Suppressor macrophage treated with lipopolysaccharide for 1 hour (primary cell): ENCODE measurements at places on chromosomes 11 and 22.

DNA sequence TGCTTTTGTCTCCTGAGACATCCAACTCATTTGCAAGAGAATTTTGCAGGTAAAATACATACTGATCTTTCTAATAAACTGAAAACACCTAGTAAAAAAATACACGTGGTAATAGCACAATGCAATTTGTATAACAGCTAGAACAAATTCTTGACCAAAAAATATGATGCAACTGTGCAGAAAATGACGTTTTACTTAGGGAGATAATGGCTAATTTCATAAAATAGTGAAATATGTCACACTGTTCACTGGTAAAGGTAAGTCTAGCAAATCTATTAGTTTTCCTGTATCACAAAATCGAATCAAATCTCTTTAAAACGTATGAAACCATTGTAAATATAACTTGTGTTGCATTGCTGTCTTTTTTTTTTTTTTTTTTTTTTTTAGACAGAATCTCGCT is 130.0 kb downstream of the VPREB1 start:
- no peak for DNase-seq

- no peak for DNase-seq
Measured at GRCh38 chr11:81004576-81004975, 1563.7 kb upstream of the TENM4 start.

- no peak for DNase-seq
Measured at GRCh38 chr22:50443197-50443596, 31.6 kb downstream of the SBF1 start.

DNA sequence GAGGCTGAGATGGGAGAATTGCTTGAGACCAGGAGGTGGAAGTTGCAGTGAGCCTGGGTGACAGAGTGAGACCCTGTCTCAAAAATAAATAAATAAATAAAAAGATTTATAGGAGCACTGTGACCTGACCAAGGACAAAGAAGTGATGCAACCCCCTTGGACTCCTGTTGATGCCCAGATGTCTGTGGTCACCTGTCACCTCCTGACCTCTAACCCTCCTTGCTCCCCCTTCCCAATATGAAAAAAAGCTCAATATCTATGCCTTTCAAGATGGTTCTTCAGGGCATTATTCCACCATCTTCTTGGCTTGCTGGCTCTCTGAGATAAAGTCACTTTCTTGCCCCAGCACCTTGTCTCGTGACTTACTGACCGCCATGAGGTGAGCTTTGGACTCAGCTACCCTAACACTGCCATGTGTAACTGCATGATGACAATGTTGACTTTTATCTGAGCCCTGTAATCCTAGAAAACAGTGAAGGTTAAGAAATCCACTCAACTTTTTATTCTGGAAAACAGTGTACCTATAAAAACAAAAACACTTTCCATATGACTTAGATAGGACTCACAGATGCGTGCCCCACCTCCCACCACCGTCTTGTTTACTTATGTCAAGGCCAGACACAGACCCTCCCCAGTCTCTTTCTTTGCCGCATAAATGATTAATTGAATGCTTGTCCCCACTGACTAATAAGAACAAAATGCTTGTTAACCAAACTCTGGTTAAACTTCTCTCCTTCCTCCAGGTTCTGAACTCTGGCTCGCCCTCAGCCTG is 360.5 kb downstream of the BUD13 start:
- no peak for DNase-seq
